ENCODE measurements at places on chromosomes 13 and 19.

GRCh38 chr13:33208290-33209220 is 77.0 kb downstream of the STARD13 start:
- DNase-seq: no peak

DNA sequence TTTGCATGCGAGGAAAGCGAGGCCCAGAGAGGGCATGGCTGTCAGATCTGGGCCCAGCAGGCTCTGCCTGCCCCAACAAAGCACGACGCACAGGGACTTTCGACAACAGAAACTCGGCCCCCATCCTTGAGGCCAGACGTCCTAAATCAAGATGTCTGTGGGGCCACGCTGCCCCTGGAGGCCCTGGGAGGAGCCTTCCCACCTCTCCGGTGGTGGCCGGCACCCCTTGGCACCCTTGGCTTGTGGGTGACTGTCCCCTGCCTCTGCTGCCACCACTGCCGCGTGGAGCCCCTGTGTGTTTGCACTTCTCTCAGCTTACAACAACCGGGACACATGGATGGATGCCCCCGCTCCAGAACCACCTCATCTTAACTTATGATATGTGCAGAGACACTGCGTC is 4.4 kb downstream of the WDR18 start:
- no peak for DNase-seq

DNA sequence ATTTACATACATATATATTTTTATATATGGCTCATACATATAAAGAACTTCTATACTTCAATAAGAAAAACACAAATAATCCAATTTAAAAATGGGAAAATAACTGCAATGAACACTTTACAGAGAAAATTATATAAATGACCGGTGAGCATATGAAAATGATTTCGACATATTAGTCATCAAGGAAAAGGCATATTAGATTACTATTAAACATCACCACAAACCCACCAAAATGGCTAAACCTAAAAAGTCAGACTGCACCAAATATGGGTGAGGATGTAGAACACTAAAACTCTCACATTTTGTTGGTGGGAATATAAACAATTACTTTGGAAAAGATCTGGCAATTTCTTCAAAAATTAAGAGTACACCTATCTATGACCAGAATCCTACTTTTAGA is 316.2 kb downstream of the ENOX1 start:
- no peak for DNase-seq

DNA sequence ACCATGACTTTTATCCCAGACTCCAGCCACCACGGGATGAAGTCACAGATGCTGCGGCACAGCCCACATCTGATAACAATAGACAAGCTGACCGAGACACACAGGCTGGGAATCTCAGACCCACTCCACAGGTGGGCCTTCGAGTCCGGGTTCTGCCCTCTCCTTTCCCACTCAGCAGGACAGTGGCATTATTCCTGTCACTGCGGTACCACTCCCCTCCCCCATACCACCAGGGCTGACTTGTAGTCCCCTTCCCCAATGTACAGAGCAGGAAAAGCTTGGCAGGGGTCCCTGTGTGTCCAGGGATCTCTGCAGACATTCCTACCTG is 179 bp upstream of the AMER2 start:
- no peak for DNase-seq

DNA sequence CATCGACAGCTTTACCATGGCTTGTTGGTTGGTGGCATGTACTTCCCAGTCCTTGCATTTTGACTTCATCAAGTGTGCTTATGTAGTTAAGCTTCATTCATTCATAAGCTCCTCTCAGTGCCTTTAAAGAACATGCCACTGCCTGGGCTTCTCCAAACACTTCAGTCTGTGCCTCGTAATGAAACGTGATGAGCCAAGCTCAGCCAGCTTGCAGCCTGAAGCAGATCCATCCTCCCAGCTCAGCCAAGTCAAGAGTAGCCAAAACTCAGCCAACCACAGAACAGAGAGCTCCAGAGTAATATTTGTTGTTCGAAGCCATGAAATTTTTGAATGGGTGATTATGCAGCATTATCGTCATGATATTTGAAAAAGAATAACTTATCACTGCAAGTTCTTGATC is 989.7 kb downstream of the EFNB2 start:
- no peak for DNase-seq

GRCh38 chr13:44694842-44695241 is 118.7 kb upstream of the TSC22D1 start:
- no peak for DNase-seq

All from stimulated activated CD8-positive, alpha-beta memory T cell treated with anti-CD3 and anti-CD28 coated beads, Interleukin-7, amount 100 ng/mL, for 1 hour (primary cell).